Cerebellar cortex (tissue), 1 donor: ENCODE measurements at places on chromosomes 7 and 10.

DNA sequence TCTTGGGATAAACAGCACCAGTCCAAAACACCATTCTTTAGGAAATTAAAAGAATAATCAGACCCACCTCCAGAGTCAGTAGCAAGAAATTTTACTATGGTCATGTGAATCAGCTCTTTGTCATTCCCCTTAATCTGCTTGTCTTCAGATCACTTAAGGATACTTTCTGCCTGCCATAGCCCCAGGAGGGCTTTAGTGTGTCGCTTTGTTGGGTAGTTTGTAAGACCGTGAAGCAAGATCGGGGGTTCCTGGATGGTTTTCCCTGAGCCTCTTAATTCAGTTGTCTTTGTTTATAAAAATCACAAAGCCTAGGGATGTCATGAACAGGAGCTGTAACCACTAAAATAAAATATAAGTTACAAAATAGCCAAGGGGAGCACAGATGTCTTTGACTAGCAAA lies 223.6 kb downstream of the RELN start:
- DNase-seq = no peak

DNA sequence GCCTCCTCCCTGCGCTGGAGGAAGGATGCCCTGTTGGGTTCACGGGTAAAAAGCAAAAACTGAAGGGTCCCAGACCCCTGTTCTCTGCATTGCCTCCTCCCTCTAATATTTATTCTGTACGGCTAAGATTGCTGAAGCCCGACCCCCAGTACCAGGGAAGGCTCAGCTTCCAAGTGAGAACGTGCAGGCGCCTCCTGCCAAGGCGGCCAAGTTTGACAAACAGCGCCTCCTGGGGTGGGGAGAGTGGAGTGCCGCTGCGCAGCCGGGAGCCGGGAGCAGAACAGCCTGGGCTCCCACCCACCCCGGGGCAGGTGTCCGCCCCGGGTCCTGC lies 4.7 kb upstream of the EBF3 start:
- DNase-seq = peak; percentile 47

GRCh38 chr7:134916171-134916883 lies 70.0 kb upstream of the AGBL3 start:
- no peak for DNase-seq

- no peak for DNase-seq
Measured at GRCh38 chr10:87880336-87880735, 16.9 kb downstream of the PTEN start.

DNA sequence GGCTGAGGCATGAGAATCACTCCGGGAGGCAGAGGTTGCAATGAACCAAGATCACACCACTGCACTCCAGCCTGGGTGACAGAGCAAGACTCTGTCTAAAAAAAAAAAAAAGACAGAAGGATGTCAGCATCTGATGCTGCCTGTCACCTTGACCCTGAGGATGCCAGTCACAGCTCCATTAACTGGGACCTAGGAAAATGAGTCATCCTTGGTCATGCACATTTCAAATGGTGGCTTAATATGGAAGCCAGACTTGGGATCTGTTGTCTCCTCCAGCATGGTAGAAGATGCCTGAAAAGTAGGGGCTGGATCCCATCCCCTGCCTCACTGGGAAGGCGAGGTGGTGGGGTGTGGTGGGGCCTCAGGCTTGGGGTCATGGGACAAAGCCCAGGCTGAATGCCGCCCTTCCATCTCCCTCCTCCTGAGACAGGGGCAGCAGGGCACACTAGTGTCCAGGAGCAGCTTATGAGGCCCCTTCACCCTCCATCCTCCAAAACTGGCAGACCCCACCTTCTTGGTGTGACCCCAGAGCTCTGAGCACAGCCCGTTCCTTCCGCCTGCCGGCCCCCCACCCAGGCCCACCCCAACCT lies 1.3 kb downstream of the NOS3 start:
- no peak for DNase-seq

DNA sequence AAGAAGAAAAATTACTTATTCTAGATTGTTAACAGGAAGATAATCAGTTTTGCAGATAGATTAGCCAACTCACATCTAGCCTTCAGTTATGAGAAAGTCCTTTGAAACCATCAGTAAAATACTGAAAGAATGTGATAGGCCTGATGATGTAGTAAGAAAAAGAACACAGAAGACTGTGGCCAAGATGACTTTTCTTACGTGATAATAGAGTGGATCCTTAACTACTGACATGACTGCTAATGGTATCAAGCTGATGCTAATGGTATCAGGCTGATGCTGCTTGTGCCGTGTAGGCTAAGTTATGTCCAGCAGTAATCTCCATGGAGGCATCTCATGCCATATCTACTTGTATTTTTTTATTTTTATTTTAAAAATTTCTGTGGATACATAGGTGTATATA lies 114.2 kb downstream of the GLCCI1 start:
- no peak for DNase-seq

- no peak for DNase-seq
Measured at GRCh38 chr7:129853661-129854268, 99.0 kb downstream of the UBE2H start.

- no peak for DNase-seq
Measured at GRCh38 chr7:148962440-148962822, 65.9 kb downstream of the PDIA4 start.

- no peak for DNase-seq
Measured at GRCh38 chr7:16747102-16747501, 6.5 kb upstream of the TSPAN13 start.
